ENCODE measurements at places on chromosomes 7 and 10.

DNA sequence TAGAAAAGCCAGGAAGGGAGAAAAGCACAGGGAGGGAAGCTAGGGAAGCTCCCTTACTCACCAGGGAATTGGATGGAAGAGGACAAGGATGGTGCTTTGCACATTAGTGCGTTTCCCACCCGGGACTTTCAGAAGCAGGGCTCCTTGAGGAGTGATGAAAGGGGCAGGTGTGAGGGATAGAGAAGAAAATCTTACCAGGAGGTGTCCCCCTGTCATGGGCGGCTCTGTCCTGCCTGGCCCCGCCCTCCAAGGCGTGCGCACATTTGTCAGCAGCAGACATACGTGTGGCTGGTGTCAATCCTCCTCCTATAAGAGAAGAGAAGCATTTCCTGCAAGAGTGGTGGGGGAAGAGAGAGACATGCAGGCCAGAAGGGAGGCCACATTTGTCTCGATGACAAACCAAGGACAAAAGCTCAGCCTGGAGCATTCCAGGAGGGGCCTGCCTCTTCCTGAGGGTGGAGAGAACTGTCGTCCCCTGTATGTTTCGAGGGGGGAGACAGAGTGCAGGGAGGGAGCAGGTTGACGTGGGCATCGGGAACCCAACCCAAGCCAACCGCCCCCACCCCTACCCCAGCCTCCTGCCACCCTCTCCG is 47.4 kb upstream of the COMTD1 start:
- DNase-seq = no peak

DNA sequence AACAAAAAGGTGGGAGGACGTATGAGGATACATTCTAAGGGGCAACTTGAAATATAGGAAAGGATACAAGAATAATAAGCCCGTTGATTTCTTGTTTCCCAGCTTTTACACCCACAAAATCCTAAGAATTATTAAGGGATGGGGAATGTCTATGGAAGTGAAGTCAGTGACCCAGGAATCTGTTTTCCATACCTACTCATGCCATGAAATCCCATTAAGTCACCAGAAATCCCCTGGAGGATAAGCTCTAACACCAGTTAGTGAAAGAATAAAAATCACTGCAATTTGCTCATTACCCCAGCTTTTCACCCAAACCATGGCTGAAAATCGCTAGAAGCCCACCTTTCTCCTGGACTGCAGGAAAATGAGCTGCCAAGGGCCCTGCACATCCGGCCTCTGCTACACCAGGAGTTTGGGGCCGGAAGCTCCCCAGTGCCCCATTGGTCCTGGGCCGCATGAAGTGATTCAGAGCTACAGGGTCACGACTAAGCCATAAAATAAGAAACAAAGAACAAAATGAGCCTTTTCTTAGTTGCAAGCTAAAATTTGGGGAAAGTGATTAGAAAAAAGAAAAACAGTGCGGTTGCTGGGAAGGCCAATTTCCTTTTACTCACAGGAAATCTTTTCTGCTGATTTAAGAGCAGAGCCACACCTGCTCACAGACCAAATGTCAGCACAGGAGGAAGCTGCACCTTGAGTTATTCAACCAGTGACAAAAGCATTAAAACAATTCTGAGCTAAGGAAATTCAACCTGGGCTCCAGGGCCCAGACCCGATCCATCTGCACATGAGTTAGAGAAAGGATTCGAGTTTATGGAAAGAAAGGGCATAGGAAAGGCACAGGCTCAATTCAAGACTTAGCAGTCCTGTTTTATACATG is 40.3 kb downstream of the HIPK2 start:
- no peak for DNase-seq

DNA sequence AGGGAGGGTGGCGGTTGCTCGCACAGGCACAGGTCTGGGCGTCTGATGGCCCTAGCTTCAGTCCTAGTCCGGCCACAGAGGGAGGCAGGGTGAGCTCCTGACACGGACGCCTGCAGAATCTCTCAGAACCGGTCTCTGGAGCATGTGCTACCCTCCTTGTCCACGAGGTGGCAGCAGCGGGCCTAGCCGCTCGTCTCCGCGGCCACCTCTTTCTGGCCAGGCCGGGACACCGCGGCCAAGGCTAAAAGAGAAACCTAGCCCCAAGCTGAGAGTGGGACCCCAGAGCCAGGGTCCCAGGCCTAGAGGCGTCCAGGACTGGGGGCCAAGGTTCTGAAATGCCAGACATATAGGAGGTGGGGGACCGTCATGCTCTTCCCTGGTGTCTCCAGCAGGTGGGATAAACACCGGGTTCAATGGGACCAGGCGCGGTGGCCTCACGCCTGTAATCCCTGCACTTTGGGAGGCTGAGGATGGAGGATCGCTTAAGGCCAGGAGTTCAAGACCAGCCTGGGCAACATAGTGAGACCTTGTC is 3.2 kb upstream of the LAT2 start:
- DNase-seq = peak; percentile 50

DNA sequence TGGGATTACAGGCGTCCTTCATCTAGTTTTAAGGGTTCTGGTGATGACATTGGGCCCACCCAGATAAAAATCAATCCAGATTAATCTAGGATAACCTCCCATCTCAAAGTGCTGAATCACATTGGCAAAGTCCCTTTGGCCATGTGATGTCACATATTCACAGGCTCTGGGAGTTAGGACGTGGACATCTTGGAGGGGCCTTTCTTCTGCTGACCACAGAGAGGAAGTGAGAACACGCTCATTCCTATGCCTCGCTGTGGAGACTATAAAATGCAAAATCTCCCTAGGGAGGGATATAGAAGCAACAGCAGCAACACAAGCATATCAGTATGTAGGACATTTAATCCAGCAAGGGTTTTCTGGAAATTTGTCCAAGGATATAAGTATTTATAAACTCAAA is 266.0 kb upstream of the PITRM1 start:
- DNase-seq = no peak

- DNase-seq = no peak
Measured at GRCh38 chr10:10014846-10015245, 1002.8 kb upstream of the CELF2 start.

GRCh38 chr10:34776090-34776690 is 38.9 kb downstream of the PARD3 start:
- DNase-seq = no peak

DNA sequence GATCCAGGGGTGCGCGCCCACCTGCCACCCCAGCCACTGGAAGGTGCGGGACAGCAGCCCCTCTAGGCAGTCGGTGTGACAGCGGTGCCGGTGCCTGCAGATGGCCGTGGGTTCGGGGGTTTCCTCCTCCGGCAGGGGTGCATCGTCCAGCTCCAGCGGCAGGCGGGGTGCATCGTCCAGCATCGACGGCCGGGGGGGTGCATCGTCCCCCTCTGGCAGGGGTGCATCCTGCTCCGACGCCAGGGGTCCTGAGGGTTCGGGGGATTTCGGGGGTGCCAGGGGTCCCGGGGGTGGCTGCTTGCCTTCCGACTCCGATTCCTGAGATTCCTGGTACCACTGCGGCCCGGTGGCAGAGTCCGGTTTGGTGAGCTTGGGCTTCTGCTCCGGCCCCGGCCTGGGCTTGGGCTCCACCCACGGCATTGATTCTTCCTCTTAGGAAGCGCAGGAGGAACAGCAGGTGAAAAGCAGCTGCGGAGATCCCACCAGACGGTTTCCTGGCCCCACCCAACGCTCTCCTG is 90.2 kb upstream of the RAB18 start:
- no peak for DNase-seq

DNA sequence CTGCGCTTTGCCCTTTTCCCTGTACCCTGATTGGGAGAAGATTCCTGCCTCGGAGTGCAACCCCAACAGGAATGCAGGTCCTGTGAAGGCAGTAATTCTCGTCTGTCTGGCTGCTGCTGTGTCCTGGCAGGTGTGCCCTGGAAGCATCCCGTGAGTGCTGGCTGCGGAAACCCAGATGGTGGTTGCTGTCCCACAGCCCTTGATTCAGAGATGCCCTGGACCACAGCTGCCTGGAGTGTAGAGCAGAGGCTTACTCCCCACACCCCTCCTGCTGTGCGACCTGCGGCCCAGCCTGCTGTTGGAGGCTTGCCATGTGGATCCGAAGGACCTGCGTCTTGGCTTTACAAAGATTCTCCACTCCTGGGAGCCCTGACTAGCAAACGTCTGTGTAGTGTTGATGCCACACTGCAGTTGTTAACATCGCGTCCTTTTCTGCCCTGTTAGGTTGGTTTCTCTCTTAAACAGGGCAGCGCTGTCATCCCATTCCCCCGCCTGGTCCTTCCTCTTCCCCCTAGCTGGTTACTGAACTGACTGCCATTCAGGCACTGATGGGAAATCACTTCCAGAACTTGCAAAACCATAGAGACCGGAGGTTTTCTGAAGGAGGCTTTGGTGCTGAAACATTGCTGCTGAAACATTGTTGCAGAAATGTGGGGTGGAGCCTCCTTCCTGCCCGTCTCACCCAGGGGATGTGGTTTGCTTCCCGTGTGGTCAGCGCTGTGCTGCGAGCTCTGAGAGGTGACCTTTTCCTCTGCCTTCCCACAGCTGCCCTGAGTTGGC is 53.3 kb downstream of the DNAJB6 start:
- DNase-seq = no peak

- DNase-seq = no peak
Measured at GRCh38 chr7:44266526-44266925, 58.9 kb downstream of the CAMK2B start.

- DNase-seq = no peak
Measured at GRCh38 chr7:127317447-127317961, 64.8 kb upstream of the GRM8 start.

DNA sequence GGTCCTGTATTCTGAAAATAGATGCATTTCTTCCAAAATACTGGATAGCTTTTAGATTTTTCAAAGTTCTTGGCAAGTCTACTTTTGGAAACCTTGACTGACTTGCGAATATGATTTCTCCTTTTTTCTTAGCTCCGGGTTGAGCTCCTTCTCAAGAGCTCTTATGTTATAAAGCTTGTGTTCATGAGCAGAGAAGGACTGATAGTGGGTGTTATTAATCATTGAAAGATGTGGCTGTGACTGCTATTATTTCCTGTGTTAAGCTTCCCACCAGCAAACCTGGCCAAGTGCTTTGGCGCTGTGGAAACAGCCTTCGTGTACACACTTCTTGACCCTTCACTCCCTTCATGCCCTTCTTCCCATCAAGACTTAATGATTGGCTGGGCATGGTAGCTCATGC is 98.2 kb downstream of the KIAA1217 start:
- DNase-seq = no peak

GRCh38 chr10:67175354-67175753 is 249.5 kb downstream of the LRRTM3 start:
- DNase-seq = no peak

GRCh38 chr10:100485801-100486495 is 23.1 kb downstream of the WNT8B start:
- no peak for DNase-seq

- no peak for DNase-seq
Measured at GRCh38 chr7:123604739-123605138, 3.1 kb downstream of the ASB15 start.

DNA sequence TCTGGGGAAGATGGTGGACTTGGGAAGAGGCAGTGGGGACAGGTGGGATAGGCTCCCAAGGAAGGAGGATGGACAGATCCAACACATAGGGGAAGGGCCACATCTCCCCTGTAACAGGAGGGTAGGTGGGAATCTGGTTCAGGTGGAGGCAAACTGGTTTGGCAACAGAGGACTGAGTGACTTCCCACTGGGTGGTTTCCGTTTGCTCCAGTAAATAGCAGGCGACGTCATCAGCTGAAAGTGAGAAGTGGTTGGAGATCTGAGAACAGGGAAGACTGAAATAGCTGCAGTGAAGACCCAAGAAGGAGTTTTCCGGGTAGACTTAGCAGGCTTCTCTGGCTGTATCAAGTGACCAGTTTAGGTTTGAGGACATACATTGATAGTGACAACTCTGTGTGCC is 504.4 kb downstream of the GALNT17 start:
- no peak for DNase-seq

- DNase-seq = no peak
Measured at GRCh38 chr10:119531067-119531466, 11.5 kb downstream of the RGS10 start.

- no peak for DNase-seq
Measured at GRCh38 chr10:29908962-29909361, 150.4 kb downstream of the JCAD start.

- no peak for DNase-seq
Measured at GRCh38 chr7:105587909-105588635, 6.8 kb upstream of the EFCAB10 start.

GRCh38 chr10:118076705-118077104 is 30.0 kb upstream of the RAB11FIP2 start:
- DNase-seq = no peak

DNA sequence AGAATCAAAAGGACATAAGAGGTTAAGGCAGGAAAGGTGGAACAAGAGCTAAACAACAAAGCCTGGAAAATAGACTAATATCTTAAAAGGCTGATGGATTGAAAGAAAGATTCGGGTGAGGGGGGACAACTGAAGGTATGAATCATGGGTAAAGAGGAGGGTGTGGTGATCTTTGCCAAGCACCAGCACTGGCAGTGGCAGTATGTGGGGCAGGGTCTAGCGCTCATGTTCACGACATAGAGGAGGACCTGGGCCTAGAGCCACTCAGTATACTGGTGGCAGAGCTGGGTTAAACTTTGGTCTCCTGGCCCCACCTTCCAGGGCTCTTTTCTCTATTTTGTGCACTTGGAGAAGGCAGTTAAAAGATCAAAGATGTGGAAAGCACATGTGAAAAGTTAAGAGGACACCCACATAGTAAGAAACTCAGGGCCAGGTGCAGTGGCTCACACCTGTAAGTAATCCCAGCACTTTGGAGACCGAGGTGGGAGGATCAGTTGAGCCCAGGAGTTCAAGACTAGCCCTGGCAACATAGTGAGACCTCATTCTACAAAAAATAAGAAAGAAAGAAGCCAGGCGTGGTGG is 40.5 kb upstream of the MMD2 start:
- no peak for DNase-seq

DNA sequence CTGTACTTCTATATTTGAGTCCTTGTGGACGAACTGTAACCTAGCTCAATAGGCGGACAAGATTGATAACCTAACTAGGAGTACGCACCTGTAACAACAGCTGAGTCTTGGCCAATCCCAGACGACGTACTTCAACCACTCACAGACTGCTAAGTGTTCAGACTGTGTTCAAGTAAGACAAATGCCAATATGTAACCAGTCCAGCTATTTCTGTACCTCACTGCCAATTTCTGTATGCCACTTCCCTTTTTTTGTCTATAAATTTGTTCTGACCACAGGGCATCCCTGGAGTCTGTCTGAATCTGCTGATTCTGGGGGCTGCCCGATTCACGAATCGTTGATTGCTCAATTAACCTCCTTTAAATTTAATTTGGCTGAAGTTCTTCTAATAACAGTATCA is 32.2 kb downstream of the HACD1 start:
- no peak for DNase-seq

DNA sequence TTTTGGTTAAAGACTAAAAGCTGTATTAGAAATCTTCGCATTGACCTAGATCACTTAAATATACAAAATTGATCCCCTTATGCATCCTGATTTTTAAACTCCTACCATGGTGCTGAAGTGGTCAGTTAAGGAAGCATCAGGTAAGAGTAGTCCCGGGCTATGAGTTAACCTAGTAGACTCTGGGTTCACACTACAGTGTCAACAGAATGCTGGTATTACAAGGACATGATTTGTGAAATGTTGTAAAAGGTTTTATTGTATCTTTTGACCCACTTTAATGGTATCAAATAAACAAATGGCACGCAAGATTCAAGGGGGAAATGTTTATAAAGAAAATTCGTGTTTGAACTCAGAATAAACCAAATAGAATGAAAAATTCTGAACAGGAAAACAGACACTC is 36.8 kb downstream of the RTKN2 start:
- no peak for DNase-seq

All from T-helper 1 cell (primary cell).